A549 treated with GW870086 at 1 μM for 4 hours (cell line): ENCODE measurements at places on chromosomes 5 and 9. TPM values are rescaled to one million over a fixed set of nuclear protein-coding genes. Genes with fewer than 3 reads are reported as not detected.

The TAF11L10 gene
- total RNA-seq, result not detected in 5 replicates

The RNF208 gene
- total RNA-seq, result 1.4 to 2.3 TPM (median 1.8 TPM) in 5 replicates

The IRX4 gene
- total RNA-seq, result 0.25 to 0.53 TPM (median 0.45 TPM) in 5 replicates

The MPDZ gene
- total RNA-seq, result 8.9 to 13.0 TPM (median 11.7 TPM) in 5 replicates

The DOCK8 gene
- 0.17 to 0.43 TPM (median 0.29 TPM) in 5 replicates for total RNA-seq

The PAEP gene
- 0.41 to 0.47 TPM (median 0.45 TPM) in 4 of 5 replicates, not detected in the other for total RNA-seq

The RANBP17 gene
- total RNA-seq, result 2.3 to 3.2 TPM (median 2.9 TPM) in 5 replicates

The PRDM9 gene
- not detected in 5 replicates for total RNA-seq

The FOXD4L6 gene
- 0.06 TPM in 1 of 5 replicates, not detected in the others for total RNA-seq

The FAM78A gene
- 0.19 to 0.35 TPM (median 0.26 TPM) in 5 replicates for total RNA-seq

The CTSV gene
- 11.9 to 13.8 TPM (median 13.4 TPM) in 5 replicates for total RNA-seq

The TMEM215 gene
- 0.03 TPM in 2 of 5 replicates, not detected in the others for total RNA-seq

The ANXA6 gene
- total RNA-seq, result 40.7 to 44.8 TPM (median 42.1 TPM) in 5 replicates

The CXXC5 gene
- total RNA-seq, result 18.1 to 23.1 TPM (median 22.8 TPM) in 5 replicates

The FREM1 gene
- not detected in 5 replicates for total RNA-seq

The SLCO6A1 gene
- not detected in 5 replicates for total RNA-seq

The FCN1 gene
- total RNA-seq, result not detected in 5 replicates

The LCNL1 gene
- 0.07 to 0.08 TPM (median 0.08 TPM) in 3 of 5 replicates, not detected in the others for total RNA-seq

The MZB1 gene
- total RNA-seq, result 0.10 TPM in 1 of 5 replicates, not detected in the others

The ZFAND5 gene
- total RNA-seq, result 112 to 146 TPM (median 145 TPM) in 5 replicates

The ACOT12 gene
- total RNA-seq, result 0.07 to 0.08 TPM in 2 of 5 replicates, not detected in the others

The GLRX gene
- 84.5 to 167 TPM (median 97.7 TPM) in 5 replicates for total RNA-seq

The IFNA2 gene
- total RNA-seq, result not detected in 5 replicates

The GARIN3 gene
- not detected in 5 replicates for total RNA-seq

The EIF4E1B gene
- not detected in 5 replicates for total RNA-seq

The SCGB3A2 gene
- total RNA-seq, result not detected in 5 replicates

The CTXN3 gene
- total RNA-seq, result not detected in 5 replicates
